ENCODE measurements at places on chromosomes 16 and 17. TPM values are rescaled to one million over a fixed set of nuclear protein-coding genes. Genes with fewer than 3 reads are reported as not detected.

The ZG16 gene
- not detected for total RNA-seq

The INPP5K gene
- total RNA-seq = 22.2 TPM

The TBC1D26 gene
- under 0.01 TPM for total RNA-seq

The ITGB3 gene
- total RNA-seq = 27.8 TPM

The KRTAP4-4 gene
- total RNA-seq = not detected

The OTOA gene
- under 0.01 TPM for total RNA-seq

The STX1B gene
- total RNA-seq = 2.5 TPM

The TBX6 gene
- total RNA-seq = 0.11 TPM

The USP6 gene
- total RNA-seq = under 0.01 TPM

The MT1H gene
- total RNA-seq = not detected

The EPN3 gene
- total RNA-seq = not detected

The NOG gene
- 2.7 TPM for total RNA-seq

The ALOX15B gene
- not detected for total RNA-seq
